ENCODE measurements at places on chromosomes 13 and 19. TPM values are rescaled to one million over a fixed set of nuclear protein-coding genes. Genes with fewer than 3 reads are reported as not detected.

PSG1 gene
- total RNA-seq: not detected

DNA sequence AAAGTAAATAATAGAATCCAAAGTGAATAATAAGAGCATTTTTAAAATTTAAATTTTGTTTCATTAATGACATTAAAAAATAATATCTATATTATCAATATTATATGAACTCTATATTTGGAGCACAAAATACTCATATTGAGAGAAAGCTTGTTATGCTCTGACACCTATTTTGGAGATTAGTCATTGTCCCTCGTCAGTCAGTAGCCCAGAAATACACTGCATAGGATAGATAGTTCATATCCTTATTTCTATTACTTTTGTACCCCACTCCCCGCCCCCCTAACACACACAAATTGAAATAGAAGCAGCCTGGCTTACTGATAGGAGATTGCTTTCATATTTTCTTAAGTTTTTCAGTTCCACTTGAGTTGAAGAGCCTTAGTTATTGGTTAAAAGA, 652.8 kb downstream of the PCDH9 start:
- DNase-seq: no peak
- H3K27ac ChIP-seq: no peak overlapping the region
- H3K4me1 ChIP-seq: no peaks in the 10 kb centered on the region
- H3K4me3 ChIP-seq: no peak overlapping the region

- H3K4me3 ChIP-seq: peak overlapping the region; percentile 87
- peaks cover 38% of the 10 kb centered on the region for H3K4me1 ChIP-seq
- peaks cover 15% of the 10 kb centered on the region for H3K36me3 ChIP-seq
- no peaks in the 10 kb centered on the region for H3K27me3 ChIP-seq
Observed at GRCh38 chr19:15432629-15433518, 14.1 kb upstream of the AKAP8L start.

UPK1A gene
- total RNA-seq: 0.47 TPM

FOXO1 gene
- total RNA-seq: 93.1 TPM

- H3K4me1 ChIP-seq: peaks cover 40% of the 10 kb centered on the region
- peaks cover 3% of the 10 kb centered on the region for H3K27me3 ChIP-seq
- DNase-seq: peak; percentile 48
- peak within 1 kb of the TSS; percentile 49 for H3K4me3 ChIP-seq
Observed at GRCh38 chr19:3606690-3607289, at the start of gene TBXA2R. Gene TBXA2R (minus strand): TSS chr19:3606875. CDS start chr19:3600634, 6,241 bp downstream.

- no peak for DNase-seq
- H3K27me3 ChIP-seq: no peaks in the 10 kb centered on the region
- peaks cover 22% of the 10 kb centered on the region for H3K4me1 ChIP-seq
- no peak overlapping the region for H3K27ac ChIP-seq
- no peak overlapping the region for H3K4me3 ChIP-seq
Observed at GRCh38 chr13:41974262-41974900, 13.5 kb upstream of the VWA8 start.

HIPK4 gene
- 0.11 TPM for total RNA-seq

ZNF221 gene
- 0.34 TPM for total RNA-seq

DNA sequence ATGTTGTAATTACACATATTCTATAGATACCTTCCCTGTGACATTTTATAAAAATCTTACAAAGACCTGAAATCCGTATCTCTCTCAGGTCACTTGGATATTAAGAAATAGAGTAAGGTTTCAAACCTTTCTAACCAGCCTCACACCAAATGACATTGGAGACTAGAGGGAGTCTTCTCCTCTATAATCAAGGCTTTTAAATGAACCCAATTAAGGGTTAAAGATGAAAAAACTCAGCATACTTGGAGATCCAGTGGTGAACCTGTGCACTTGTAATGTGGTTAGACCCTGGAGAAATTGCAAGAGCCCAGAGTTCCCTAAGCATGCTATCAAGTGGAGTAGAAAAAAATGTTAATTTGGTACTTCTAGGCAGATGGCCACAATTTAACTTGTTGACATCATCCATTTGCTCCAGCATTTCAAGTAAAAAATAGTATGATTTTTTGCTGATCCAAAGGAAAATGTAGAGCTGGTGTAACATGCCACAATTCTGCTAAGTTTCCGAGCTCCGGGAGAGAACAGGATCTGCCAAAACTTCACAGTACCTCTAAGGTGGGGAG, 554.1 kb upstream of the MIR17HG start:
- no peaks in the 10 kb centered on the region for H3K36me3 ChIP-seq
- no peaks in the 10 kb centered on the region for H3K27me3 ChIP-seq
- DNase-seq: no peak
- no peaks in the 10 kb centered on the region for H3K4me1 ChIP-seq
- H3K4me3 ChIP-seq: no peak overlapping the region

DNA sequence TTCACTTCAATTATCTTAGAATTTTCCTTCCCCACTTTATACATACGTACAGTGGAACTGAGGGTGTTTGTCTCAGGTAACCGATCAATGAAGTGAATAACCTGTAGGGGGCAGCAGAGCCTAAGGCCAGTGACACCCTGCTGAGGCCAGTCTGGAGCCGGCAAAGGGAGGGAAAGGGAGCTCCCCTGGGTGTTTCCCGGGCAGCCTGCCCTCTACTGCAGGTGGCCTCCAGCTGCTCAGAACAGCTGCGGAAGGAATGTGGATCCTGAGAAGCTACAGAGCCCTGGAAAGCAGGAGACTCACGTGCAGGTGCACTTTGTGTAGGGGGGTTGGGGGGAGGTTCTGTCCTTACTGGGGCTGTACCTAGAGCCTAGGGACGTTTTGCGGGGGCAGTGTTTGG, 832 bp upstream of the ZNF491 start:
- DNase-seq: peak; percentile 66
- H3K27ac ChIP-seq: no peak overlapping the region
- no peaks in the 10 kb centered on the region for H3K27me3 ChIP-seq

- H3K27me3 ChIP-seq: no peaks in the 10 kb centered on the region
- H3K36me3 ChIP-seq: peaks cover 18% of the 10 kb centered on the region
- no peaks in the 10 kb centered on the region for H3K4me1 ChIP-seq
Observed at GRCh38 chr13:28185256-28185655, 46.9 kb downstream of the PAN3 start.

DNA sequence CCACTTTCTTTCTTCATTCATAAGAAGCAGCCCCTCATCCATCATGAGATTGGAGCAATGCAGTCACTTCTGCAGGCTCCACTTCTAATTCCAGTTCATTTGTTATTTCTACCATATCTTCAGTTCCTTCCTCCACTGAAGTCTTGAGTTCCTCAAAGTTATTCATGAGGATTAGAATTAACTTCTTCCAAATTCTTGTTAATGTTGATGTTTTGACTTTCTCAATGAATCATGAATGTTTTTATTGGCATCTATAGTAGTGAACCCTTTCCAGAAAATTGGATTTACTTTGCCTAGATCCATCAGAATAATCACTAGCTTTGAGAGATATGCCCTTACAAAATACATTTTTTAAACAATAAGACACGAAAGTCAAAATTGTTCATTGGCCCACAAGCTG, 2567.7 kb upstream of the PCDH20 start:
- H3K4me3 ChIP-seq: no peak overlapping the region
- DNase-seq: no peak
- H3K4me1 ChIP-seq: no peaks in the 10 kb centered on the region
- H3K27me3 ChIP-seq: no peaks in the 10 kb centered on the region

GRCh38 chr13:45289936-45290563, 50.9 kb downstream of the TPT1 start:
- no peak for DNase-seq
- no peaks in the 10 kb centered on the region for H3K27me3 ChIP-seq
- peaks cover 9% of the 10 kb centered on the region for H3K36me3 ChIP-seq
- no peak overlapping the region for H3K27ac ChIP-seq

- DNase-seq: no peak
- H3K4me3 ChIP-seq: no peak overlapping the region
- H3K27ac ChIP-seq: no peak overlapping the region
- H3K27me3 ChIP-seq: no peaks in the 10 kb centered on the region
- H3K4me1 ChIP-seq: peaks cover 43% of the 10 kb centered on the region
Observed at GRCh38 chr13:46598140-46598819, 45.3 kb downstream of the LRCH1 start.

GRCh38 chr19:2804156-2805004, 15.3 kb upstream of the ZNF554 start:
- no peak overlapping the region for H3K4me3 ChIP-seq
- no peak for DNase-seq
- H3K36me3 ChIP-seq: peaks cover 34% of the 10 kb centered on the region

FFAR2 gene
- 0.41 TPM for total RNA-seq

DNA sequence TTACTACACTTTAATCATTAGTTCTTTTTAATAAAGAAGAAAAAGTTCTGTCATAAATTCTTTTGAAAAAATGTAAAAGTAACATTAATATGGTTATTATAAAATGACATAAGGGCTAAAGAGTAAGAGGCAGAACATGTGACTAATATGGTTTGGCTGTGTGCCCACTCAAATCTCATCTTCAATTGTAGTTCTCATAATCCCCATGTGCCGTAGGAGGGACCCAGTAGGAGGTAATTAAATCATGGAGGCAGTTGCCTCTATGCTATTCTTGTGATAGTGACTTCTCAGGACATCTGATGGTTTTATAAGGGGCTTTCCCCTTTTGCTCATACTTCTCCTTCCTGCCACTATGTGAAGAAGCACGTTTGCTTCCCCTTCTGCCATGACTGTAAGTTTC, 104.5 kb downstream of the UGGT2 start:
- H3K27ac ChIP-seq: no peak overlapping the region
- H3K36me3 ChIP-seq: no peaks in the 10 kb centered on the region
- H3K4me1 ChIP-seq: no peaks in the 10 kb centered on the region
- no peak overlapping the region for H3K4me3 ChIP-seq
- no peak for DNase-seq

DNA sequence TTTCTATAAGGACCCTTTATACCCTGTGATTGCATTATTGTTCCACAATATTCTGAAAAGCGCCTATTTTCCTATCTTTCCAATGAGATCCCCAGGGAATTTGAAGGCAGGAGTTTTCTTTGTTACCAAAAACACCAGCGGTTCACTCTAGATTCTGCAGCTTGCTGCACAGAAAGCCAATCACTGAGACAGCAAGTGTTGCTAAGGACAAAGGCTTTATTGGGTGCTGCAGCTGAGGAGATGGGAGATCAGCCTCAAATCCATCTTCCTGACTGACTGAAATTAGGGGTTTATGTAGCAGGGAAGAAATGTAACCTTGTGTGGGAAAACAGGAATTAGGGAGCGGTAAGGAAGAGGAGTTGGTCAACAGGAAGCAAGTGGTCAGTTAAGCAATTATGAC, 42.6 kb upstream of the MYO16 start:
- H3K27ac ChIP-seq: no peak overlapping the region
- H3K4me3 ChIP-seq: no peak overlapping the region
- H3K36me3 ChIP-seq: no peaks in the 10 kb centered on the region
- DNase-seq: no peak

GRCh38 chr13:105070452-105070851, 1465.0 kb downstream of the EFNB2 start:
- no peak overlapping the region for H3K4me3 ChIP-seq
- no peak overlapping the region for H3K27ac ChIP-seq
- no peaks in the 10 kb centered on the region for H3K4me1 ChIP-seq
- no peaks in the 10 kb centered on the region for H3K36me3 ChIP-seq
- DNase-seq: no peak
- no peaks in the 10 kb centered on the region for H3K27me3 ChIP-seq

- H3K4me1 ChIP-seq: no peaks in the 10 kb centered on the region
- no peak overlapping the region for H3K27ac ChIP-seq
- H3K4me3 ChIP-seq: no peak overlapping the region
- no peak for DNase-seq
- H3K36me3 ChIP-seq: no peaks in the 10 kb centered on the region
- H3K27me3 ChIP-seq: no peaks in the 10 kb centered on the region
Observed at GRCh38 chr13:44903574-44903985, 85.7 kb downstream of the NUFIP1 start.

DNA sequence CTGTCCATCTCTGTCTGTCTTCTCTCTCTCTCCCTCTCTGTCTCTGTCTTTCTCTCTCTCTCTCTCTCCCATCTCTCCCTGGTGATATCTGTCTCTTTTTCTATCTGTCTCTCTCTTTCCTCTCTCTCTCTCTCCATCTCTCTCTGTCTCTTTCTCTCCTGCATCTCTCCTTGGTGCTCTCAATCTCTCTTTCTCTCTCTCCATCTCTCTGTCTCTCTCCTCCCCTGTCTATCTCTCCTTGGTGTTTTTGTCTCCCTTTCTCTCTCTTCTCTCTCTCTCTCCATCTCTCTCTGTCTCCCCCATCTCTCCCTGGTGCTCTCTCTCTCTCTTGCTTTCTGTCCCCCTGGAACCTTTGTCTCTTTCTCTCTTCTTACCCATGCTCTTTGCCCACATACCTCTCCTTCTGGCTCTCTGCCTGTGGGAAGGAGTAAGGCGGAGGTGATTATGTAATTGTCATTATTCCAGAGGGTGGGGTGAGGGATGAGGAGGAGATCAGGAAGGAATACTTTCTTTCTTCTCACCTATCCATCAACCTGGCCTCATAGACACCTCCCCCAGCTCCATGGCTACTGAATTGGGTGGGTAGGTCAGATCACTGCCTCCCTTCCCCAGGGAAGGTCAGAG, 30.9 kb upstream of the CYP2B6 start:
- H3K4me1 ChIP-seq: no peaks in the 10 kb centered on the region
- H3K36me3 ChIP-seq: no peaks in the 10 kb centered on the region
- H3K4me3 ChIP-seq: no peak overlapping the region

CCDC169 gene
- total RNA-seq: not detected

C3 gene
- total RNA-seq: not detected

Data from CD4-positive, alpha-beta T cell (primary cell).